Colonic mucosa (tissue), 4 donors: ENCODE measurements at places on chromosomes 3 and 15.

GRCh38 chr3:19348941-19349564 is 200.7 kb downstream of the KCNH8 start:
- DNase-seq, result peak; percentile 18

DNA sequence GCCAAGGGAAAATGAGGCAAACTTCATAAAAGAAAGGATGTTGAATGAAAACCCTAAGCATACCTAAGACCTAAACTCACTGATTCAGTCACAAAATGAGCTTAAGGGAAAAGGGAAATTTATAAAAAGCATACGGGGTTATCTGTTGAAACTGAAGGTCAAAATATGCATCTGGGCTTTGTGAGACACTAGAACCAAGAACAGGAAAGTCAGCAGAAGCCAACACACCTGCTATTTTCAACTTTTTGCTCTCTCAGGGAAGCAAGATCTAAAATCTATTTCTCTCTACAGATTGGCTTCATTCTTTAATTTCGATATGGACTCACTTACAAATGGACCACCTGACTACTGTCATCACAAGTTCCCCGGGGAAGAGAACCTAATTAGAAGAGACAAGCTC is 338.6 kb upstream of the NECTIN3 start:
- DNase-seq, result no peak

GRCh38 chr3:47901280-47901833 is 98.4 kb downstream of the DHX30 start:
- DNase-seq, result no peak

- DNase-seq, result no peak
These were observed 165.1 kb downstream of the PPM1L start for GRCh38 chr3:160921020-160921635.

- DNase-seq, result peak; percentile 69
These were observed at the start of gene GATM for GRCh38 chr15:45378149-45378912. GATM (minus strand) TSS chr15:45378544; CDS start chr15:45378453, 91 bp downstream.

DNA sequence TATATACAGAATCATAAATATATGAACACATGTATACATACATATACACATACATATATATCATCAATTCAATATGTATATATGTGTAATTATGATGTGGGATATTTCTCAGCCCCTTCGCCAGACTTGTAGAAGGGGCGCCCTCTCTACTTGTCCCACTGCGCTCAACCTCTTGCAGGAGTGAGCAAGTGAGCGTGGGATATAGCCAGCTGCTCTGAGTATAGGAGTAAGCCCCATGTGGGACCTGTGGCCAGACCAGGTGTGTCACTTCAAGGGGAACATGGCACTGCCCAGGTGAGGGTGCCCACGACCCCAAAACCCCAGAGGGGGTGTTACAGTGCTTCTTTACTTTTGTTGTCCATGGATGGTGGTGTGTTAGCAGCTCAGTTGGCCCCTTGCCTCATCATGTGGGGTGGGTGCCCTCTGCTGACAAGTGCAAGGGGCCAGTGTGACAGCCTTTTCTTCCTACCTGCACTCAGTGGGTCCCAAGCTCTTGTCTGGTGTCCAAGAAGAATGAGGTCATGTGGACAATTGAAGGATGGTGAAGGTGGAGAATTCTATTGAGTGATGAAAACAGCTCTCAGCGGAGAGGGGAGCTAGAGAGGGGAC is 304.1 kb downstream of the UNC13C start:
- no peak for DNase-seq

GRCh38 chr15:69280783-69281182 is 17.9 kb upstream of the PAQR5 start:
- no peak for DNase-seq

DNA sequence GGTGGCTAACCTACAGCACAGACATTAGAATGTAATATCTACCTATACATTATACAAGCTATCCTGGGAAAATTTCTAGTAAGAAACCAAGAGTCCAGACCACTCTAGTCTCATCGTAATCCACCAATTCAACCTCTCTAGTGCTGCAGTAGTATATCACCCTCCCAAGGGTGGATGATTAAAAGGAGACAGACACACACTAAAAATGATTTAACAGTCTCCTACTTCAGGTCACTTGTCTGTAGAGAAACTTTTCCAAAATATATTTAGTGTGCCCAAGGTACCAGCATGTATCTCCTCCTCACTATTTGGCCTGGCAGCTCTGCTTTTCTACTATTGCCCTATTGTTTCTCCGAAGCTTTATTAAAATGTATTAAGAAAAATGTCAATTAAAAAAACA is 45.0 kb downstream of the ZBTB20 start:
- DNase-seq, result no peak

GRCh38 chr3:119550192-119550910 is 9.1 kb downstream of the CD80 start:
- no peak for DNase-seq
